Activated naive CD8-positive, alpha-beta T cell treated with anti-CD3 and anti-CD28 coated beads, Interleukin-2, amount 10 ng/mL, durations not matched to agents 7 days and 5 days (primary cell): ENCODE measurements at places on chromosomes 3 and 15. TPM values are rescaled to one million over a fixed set of nuclear protein-coding genes. Genes with fewer than 3 reads are reported as not detected.
A peak's percentile ranks its signal among the peaks of the same experiment; 100 is the strongest.

LRRIQ4 gene
- 0.22 TPM for total RNA-seq

DNA sequence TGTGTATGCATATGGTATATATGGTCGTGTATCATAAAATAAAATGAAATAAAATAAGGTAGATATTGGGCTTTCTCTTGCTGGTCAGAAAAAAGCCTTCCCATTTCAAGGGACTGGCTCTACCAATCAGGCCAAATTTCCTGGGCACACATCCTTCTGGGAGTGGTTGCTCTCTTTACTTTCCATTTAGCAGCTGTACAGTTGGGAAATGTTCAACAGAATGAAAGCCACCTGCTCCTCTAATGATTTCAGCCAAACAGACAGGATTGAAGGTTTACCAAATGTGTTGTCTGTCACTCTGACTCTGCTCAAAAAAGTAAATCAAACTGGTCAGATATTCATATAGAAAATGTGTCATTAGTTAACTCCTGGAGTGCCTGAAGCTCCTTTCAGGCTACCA, 380.4 kb downstream of the ROBO2 start:
- H3K27ac ChIP-seq: no peak overlapping the region
- no peak for DNase-seq
- no peak overlapping the region for H3K4me3 ChIP-seq

DNA sequence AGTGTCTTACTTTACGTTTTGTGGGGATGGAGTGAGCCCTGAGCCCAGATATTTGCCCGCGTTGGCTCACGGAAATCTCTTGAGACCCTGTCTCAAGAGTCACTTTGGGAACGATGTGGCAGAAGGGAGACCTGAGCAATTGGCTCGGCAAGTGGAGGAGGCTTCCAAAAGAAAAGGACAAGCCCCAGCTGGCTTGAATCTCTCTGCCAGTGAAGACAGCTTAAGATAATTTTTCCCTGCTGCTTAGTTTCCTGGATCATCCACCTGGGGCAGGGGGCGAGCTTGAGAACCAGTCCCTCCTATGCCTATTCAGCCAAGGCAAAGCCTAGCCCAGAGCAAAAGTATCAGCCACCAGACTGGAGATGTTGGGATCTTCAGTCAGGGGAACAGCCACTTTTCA, 708 bp downstream of the SEC22A start:
- peaks cover 6% of the 10 kb centered on the region for H3K36me3 ChIP-seq
- H3K27ac ChIP-seq: peak overlapping the region; percentile 94
- H3K27me3 ChIP-seq: no peaks in the 10 kb centered on the region
- peak overlapping the region; percentile 85 for H3K4me3 ChIP-seq
- DNase-seq: no peak
- peaks cover 12% of the 10 kb centered on the region for H3K4me1 ChIP-seq

DNA sequence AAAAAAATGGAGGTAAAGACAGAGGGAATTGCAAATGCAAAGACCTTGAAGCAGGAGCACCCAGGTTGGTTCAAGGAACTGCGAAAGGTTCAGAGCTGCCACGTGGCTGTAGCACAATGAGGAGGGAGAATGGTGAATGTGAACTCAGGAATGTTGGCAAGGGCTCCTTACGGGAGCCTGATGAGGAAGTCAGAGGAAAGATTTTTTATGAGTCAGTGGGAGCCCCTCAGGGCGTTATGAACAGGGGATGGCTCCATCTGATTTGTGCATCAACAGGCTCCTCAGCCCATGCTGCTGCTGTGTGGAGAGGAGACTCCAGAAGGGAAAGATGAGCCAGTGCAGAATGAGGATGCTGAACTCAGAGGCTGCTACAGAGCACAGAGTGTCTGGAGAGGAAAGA, 194.4 kb downstream of the ARRDC4 start:
- peaks cover 8% of the 10 kb centered on the region for H3K4me1 ChIP-seq
- DNase-seq: no peak
- H3K27ac ChIP-seq: no peak overlapping the region
- peaks cover 47% of the 10 kb centered on the region for H3K27me3 ChIP-seq

DNA sequence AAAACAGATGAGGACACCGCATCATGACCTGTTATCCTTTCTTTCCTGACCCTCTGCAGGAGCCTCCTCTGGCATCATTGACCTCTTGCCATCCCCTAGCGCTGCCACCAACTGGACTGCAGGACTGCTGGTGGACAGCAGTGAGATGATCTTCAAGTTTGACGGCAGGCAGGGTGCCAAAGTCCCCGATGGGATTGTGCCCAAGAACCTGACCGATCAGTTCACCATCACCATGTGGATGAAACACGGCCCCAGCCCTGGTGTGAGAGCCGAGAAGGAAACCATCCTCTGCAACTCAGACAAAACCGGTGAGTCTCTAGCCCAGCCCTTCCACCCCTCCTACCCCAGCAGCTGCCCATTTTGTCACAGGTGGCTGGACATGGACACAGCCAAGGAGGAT, 218.4 kb upstream of the TRIM42 start:
- no peaks in the 10 kb centered on the region for H3K4me1 ChIP-seq
- no peak overlapping the region for H3K4me3 ChIP-seq
- DNase-seq: no peak
- no peak overlapping the region for H3K27ac ChIP-seq

- no peak overlapping the region for H3K27ac ChIP-seq
- H3K4me1 ChIP-seq: no peaks in the 10 kb centered on the region
- no peak overlapping the region for H3K4me3 ChIP-seq
- peaks cover 6% of the 10 kb centered on the region for H3K27me3 ChIP-seq
These were observed 14.7 kb downstream of the CCR1 start for GRCh38 chr3:46193436-46193835.

GRCh38 chr3:150286390-150287147, 121.5 kb upstream of the TSC22D2 start:
- no peak for DNase-seq
- no peak overlapping the region for H3K27ac ChIP-seq
- H3K27me3 ChIP-seq: peaks cover 43% of the 10 kb centered on the region
- no peaks in the 10 kb centered on the region for H3K36me3 ChIP-seq
- H3K4me1 ChIP-seq: no peaks in the 10 kb centered on the region
